Activated naive CD4-positive, alpha-beta T cell treated with anti-CD3 and anti-CD28 coated beads, Interleukin-2, amount 50 U/mL, for 16 hours (primary cell): ENCODE measurements at places on chromosomes 7 and 10.

GRCh38 chr10:80581469-80581835, 43.8 kb downstream of the SH2D4B start:
- DNase-seq: no peak

DNA sequence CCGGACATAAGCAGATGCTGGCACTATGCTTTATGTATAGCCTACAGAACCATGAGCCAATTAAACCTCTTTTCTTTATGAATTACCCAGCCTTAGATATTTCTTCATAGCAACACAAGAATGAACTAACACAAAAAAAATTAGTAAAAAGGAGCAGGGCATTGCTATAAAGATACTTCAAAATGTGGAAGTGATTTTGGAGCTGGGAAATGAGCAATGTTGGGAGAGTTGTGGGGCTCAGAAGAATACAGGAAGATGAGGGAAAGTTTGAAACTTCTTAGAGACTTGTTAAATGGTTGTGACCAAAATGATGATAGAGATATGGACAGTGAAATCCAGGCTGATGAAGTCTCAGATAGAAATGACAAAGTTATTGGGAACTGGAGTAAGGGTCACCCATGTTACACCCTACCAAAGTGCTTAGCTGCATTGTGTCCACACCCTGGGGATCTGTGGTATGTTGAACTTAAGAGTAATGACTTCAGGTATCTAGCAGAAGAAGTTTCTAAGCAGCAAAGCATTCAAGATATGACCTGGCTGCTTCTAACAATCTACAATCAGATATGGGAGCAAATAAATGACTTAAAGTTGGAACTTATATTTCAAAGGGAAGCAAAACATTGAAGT, 24.2 kb downstream of the PNLIPRP3 start:
- no peak for DNase-seq

- DNase-seq: no peak
Measured at GRCh38 chr10:97574374-97575126, 2.0 kb downstream of the ANKRD2 start.

DNA sequence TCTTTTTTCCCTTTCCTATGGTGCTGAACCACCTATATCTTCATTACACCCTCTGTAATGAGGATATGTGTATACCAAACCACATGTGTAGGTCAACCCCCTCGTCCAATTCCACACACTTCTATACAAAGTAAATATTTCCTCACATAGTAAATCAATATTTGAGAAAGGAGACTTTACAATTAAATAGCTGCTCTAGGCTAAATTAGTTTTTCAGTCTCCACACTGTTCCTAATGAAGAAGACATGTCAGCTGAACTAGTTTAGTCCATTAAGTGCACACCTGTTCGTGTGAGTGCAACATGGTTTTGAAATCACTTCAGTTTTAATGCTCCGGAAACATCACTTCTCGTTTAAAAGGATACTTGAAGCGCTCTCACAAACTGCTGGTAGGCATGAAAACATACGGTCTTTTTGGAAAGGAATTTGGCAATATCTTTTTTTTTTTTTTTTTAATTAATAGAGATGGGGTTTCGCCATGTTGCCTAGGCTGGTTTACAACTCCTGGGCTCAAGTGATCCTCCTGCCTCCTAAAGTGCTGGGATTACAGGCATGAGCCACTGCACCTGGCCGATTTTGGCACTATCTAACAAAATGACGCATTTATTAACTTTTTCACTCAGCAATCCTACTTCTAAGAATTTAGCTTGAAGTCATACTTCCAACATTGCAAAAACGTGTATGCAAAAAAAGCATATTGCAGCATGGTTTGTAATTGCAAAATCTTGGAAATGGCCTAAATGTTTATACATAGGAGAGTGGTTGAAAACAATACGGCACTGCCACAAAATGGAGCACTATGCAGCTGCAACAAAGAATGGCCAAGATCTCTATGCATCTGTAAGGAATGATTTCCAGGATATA, 2.1 kb upstream of the XRCC2 start:
- no peak for DNase-seq

GRCh38 chr7:7582596-7582995, 15.9 kb downstream of the MIOS start:
- DNase-seq: no peak

GRCh38 chr10:100153239-100153825, 32.5 kb downstream of the ERLIN1 start:
- no peak for DNase-seq

DNA sequence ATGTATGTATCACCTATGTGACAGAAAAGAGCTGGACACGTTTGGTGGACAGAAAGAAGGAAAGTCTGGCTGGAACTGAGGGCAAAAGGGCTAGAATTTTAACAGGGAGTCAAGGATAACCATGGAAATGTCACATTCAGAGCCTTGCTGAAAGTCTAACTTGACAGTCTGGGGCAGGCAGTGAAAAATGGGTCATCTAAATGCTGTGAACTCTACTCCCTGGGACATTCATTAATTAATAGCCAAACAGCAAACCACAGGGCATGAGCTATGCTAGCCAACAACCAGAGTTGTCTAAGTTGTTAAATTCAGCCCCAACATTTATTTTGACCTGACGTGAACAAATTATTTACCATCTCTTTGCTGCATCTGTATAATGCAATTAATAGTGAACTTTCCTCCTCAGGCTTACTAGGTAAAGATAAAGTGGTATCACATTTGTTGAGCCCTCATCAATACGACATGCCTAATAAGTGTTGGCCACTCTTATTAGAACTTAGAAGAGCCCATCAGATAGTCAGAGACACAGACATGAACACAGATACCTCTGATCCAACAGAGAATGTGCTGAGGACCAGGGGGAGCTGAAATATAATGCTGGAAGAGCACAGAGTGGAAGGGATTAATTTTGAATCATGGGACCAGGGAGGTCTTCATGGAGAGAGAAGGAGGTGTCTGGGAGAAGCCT, 109.9 kb downstream of the SORCS1 start:
- DNase-seq: no peak

- no peak for DNase-seq
Measured at GRCh38 chr7:122881324-122881723, 4.9 kb downstream of the CADPS2 start.

GRCh38 chr7:106457678-106458077, 172.9 kb upstream of the NAMPT start:
- no peak for DNase-seq
